NCI-H1105 (cell line): ENCODE measurements at places on chromosomes 1 and 21.

DNA sequence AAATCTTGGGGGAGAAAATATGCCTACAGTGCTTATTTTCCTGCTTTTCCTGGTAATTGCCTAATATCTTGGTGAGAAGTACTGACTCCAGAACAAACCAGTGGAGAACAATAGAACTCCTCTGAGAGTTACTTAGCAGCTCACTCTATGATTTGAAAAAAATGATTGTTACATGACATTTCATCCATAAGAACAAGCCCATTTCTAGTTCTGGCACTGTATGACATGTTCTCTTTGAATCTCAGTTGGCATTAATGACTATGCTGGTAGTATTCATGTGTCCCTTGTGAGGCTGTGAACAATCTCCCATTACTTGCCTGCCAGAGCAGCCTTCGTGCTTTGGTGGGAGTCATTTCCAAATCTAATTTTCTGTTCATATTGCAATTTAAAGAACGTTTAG is 58.0 kb downstream of the CLIC4 start:
- DNase-seq = no peak

DNA sequence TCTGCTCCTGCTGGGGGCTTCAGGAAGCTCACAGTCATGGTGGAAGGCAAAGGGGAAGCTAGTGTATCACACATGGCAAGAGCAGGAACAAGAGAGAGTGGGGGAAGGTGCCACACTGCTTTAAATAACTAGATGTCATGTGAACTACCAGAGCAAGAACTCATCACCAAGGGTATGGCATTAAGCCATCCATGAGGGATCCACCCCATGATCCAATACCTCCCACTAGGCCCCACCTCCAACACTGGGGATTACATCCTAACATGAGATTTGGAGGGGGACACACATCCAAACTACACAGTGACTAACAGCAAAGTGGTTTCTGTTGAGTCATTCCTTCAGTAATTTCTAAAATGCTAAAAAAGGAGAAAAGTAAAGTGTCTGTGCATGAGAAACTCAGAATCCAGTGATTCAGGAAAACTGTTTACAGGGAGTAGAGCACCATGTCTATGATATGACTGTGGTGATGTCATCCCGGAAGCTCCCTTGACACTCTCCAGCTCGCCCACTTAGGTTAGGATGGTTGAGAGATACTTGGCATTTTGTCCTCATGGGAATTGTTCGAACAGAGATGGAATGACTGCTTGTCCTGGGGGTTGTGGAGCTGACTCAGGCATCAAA is 50.3 kb downstream of the CHD1L start:
- no peak for DNase-seq

DNA sequence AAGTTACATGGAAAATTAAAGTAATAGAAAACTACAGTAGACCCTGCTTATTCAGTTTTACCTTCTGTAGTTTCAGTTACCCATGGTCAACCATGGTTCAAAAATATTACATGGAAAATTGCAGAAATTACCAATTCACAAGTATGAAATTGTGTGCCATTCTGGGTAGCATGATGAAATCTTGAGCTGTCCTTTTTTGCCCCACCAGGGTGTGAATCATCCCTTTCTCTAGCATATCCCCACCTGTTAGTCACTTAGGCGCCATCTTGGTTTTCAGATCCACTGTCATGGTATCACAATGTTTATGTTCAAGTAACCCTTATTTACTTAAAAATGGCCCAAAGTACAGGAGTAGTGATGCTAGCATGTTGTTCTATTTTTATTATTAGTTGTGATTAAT is 3.5 kb upstream of the LRIF1 start:
- DNase-seq = no peak

- no peak for DNase-seq
These were observed 653 bp downstream of the FNDC10 start for GRCh38 chr1:1599030-1599934.

GRCh38 chr1:153246018-153246417 is 13.5 kb upstream of the LORICRIN start:
- DNase-seq = no peak

DNA sequence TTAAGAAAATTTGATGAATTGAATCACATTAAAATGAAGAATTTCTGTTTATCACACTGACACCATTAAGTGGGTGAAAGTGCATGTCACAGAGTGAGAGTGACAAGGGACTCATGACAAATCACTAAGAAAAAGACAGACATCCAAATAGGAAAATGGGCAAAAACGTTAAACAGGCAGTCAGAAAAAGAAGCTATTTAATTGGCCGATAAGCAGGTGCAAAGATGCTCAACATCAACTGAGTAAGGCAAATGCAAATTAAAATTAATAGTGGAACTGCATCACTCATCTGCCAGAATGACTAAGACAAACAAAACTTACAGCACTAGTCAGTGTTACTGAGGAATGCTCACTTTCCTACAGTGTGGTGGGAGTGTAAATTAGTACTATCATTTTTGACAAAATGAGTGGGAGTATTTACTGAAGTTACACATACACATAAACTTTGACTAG is 39.2 kb upstream of the RUNX1 start:
- no peak for DNase-seq

DNA sequence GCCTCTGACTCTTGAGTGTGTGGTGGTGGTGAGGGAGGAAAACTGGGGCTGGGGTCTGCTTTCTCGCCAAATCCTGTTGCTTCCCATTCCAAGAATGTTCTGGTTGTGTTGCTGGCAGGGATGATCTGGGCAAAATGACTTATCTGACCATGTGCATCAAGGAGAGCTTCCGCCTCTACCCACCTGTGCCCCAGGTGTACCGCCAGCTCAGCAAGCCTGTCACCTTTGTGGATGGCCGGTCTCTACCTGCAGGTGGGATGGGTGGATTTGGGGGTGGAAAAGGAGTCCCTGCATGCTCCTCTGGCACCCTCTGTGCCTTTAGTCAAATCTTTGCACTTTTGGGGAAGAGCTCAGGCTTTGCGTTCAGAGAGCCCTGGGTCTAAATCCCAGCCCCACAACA is 18.1 kb downstream of the CYP4B1 start:
- no peak for DNase-seq

DNA sequence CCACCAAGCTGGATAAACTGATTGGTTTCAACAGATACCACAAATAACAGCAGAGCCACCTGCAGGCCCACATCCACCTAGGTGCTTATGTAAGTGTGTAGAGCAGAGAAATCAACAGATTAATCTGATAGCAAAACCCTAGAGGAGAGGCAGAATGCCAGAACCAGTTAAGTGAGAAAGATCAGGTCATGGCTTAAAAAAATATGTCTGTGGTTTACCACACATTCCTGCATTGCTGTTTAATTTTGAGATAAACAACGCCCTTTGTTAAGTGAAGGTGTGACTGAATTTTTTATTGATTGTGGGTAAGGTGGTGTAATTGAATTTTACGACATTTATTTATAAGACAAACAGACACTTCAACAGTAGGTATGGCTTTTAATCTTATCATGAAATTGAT is 21.2 kb downstream of the CRNN start:
- no peak for DNase-seq

DNA sequence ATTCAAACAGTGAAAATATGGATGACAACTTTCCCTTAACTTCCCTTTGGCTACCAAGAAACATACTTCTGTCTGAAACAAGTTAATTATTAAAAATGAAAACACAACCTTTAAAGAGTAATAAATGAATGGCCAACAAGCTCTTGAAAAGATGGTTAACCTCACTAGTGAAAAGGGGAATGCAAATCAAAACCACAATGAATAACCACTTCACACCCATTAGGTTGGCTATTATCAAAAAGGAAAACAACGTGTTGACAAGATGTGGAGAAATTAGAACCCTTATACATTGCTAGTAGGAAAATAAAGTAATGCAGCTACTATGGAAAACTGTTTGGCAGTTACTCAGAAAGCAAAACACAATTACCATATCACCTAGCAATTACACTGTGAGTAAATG is 14.1 kb downstream of the COP1 start:
- DNase-seq = no peak

- no peak for DNase-seq
These were observed 229.3 kb downstream of the DISC1 start for GRCh38 chr1:231855926-231856325.

DNA sequence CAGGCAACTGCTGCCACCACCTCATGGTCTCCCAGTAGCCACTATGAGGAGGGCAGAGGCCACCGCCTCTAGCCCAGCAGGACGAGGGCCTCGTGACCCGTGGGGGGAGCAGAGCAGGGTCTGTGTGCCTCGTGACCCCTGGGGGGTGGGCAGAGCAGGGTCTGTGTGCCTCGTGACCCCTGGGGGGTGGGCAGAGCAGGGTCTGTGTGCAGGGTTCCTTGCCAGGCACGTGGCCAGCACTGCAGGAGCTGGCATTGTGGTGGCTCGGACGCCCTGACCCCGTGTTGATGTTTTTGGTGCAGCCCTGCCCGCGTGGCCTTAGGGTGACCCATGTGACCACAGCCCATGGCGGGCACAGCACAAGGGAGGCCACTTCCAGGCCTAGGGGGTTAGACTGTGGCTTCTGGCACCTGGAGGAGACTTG is 52.8 kb downstream of the SLX9 start:
- no peak for DNase-seq

- DNase-seq = no peak
These were observed 45.2 kb upstream of the KCNA3 start for GRCh38 chr1:110719908-110720307.

DNA sequence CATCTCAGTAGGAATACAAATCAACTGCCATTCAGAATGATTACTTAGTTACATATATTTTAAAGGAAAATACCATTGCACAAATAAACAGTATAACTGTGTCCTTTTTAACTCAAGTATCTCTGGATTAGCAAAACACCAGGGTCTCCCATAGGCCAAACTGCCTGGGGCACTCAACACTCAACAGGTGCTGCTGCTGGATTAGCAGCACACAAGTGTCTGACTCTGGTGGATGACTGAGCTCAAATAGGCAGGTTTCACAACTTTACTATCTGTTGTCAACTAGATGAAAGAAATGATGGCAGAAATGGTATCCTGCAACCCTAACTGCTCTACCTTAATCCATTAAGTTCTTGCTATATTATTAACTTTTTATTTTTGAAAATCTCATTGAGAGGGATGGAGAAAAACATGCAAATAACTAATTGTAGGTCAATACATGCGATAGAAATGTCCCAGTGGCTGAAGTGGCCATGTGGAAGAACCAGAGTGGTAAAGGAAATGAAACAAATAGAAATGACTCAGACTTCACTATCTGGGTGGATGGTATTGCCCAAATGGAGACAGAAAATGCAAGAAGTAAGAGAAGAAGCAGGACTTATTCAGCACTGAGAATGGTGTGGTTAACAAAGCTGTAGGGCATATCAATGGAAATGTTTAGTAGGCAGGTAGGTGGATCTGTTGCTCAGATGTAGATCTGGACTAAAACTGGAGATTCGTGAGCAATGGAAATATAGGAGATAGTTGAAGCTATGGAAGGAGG is 90.8 kb upstream of the CCDC190 start:
- DNase-seq = no peak

DNA sequence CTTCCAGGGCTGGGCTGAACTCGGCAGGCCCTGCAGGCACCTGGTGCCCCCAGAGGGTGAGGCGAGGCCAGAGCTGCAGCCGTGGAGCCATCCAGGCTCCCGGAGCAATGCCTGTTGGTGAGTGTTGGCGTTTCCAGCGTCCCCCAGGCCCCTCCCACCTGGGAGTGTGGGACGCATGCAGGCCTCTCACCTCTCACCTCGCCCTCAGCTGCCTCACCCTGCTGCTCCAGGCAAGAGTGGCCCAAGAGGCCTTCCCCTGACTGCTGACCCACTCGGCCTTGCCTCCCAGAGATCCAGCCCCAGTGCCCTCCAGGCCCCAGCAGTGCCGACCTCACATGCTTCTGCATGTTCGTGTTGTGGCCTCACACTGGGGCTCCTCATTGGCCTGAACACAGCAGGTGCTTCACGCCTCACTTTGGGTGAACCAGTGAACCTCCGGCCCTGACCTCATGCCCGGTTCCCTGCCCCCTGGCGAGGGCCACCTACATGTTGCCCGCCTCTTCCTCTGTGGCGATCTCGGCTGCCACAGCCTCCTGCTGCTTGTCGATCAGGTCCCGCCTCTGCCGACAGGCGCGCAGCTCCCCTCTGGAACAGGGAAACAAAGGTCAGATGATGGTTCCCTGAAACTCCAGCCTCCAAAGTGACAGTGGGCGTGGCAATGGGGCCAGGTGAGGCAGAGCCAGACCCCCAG is 17.0 kb downstream of the CFAP74 start:
- no peak for DNase-seq

- no peak for DNase-seq
These were observed 23.5 kb downstream of the SUCO start for GRCh38 chr1:172556461-172556860.

GRCh38 chr1:38208716-38209632 is 162.4 kb upstream of the POU3F1 start:
- DNase-seq = peak; percentile 3

GRCh38 chr21:39050841-39051587 is 132.2 kb downstream of the PSMG1 start:
- DNase-seq = peak; percentile 12

DNA sequence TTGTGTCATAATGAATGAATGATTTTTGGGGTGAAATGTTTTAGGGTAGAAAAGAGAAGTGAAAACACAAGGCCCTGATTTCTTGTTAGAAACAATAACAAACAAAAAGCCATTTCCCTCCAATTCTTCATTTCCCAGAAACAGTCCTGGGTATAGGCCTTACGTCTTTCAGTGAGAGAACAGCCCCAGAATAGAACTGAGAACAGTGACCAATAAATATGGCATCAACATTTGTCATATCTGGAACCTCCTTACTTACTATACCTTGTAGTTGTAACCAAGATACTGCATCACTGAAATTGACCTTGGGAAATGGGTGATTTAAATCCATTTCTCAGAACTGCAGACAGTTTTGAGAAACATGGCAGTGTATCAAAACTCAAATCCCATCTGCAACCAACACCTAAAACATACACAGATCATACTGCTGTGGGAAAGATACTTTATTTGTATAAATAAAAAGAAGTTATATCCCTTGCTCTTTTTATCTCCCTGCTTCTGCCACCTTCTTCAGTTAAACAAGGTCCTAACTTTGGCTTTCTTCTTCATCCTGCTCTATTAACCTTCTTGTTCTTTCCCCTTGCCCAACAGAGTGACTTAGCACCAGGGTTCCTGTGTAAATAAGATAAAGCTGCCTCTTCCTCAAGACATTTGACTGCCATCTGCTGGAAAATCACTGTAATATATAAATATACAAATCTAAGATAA is 19.5 kb downstream of the XKR8 start:
- peak; percentile 19 for DNase-seq

GRCh38 chr1:224565186-224565585 is 50.9 kb upstream of the CNIH3 start:
- no peak for DNase-seq
